ENCODE measurements at places on chromosomes 4 and X.

GRCh38 chr4:53571936-53572599, 19.2 kb downstream of the LNX1 start:
- DNase-seq, result no peak

DNA sequence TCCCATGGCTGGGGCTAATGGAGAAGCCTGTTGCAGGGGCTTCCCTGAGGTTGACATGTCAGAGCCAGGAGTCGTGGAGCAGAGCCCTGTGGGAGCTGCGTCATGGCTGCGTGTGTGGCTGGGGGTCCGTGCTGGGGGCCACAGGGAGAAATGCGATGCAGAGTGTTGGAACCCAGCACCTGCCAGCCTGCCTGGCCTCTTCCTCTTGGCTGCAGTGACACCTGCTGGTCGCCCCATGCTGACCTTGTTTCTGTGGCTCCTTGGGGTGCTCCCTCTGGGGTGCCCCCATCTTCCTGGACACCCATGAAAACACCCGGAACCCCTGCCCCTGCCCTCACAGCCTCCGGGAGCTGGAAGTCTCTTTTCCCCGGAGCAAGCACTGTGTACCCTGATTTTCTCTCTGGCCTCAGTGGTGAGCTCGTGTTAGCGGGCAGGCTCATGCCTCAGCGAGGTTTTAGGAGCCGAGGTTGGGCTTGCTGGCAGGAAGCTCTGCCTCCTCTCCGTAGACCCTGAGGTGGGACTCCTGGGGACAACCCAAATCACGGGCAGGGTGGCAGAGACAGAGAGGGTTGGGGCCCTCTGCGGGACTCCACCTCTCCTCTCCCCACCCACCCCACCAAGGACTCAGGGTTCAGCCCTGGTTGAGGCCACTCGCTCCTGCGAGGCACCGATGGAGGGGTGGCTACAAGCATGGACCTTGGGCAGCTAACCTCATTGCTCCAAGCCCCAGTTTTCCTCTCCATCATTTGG, 103.7 kb downstream of the SORCS2 start:
- peak; percentile 1 for DNase-seq

DNA sequence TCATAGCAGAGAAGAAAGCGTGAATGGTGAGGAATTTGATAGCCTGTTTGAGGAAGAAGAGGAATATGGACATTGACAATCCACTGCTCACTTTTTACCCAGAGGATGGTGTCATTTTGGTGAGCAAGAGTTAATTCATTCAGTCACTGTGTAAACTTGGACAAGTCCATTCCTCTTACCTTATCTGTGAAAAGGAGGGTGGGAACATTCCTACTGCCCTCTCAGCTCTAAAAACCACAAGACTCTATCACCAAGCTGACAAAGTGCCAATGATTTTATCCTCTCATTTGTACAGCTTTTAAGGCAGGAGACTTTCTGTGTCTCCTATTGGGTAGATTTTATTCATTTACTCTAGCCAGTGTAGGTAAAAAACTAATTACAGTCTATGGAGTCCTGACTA, 103.8 kb downstream of the LUZP4 start:
- DNase-seq, result no peak

GRCh38 chr4:3313139-3313538, 20.3 kb downstream of the RGS12 start:
- no peak for DNase-seq

DNA sequence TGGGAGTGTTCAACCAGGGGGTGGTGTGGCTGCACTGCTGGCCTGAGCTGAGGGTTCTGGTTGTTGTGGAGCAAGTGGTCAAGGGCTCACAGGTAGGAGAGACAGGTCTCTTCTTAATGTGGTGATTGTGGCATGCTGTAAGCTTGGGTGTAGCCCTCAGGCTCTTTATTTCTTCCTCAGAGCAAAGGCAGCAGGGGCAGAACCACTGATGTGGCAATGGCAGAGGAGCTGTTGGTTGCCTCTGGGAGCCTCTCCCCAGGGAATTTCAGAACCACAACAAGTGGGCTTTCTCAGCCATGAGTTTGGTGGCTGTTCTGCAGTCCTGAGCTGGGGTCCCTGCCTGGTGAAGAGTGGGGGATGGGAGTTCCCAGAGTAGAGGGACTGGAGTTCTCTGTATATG, 1017.2 kb downstream of the SH3BGRL start:
- DNase-seq, result no peak

- no peak for DNase-seq
Observed at GRCh38 chr4:83370640-83370906, 35.9 kb upstream of the HPSE start.

GRCh38 chrX:153321381-153322124, at the start of gene PNMA6F:
Gene PNMA6F (minus strand): TSS chrX:153321767. CDS start chrX:153320674, 1,093 bp downstream.
- no peak for DNase-seq

DNA sequence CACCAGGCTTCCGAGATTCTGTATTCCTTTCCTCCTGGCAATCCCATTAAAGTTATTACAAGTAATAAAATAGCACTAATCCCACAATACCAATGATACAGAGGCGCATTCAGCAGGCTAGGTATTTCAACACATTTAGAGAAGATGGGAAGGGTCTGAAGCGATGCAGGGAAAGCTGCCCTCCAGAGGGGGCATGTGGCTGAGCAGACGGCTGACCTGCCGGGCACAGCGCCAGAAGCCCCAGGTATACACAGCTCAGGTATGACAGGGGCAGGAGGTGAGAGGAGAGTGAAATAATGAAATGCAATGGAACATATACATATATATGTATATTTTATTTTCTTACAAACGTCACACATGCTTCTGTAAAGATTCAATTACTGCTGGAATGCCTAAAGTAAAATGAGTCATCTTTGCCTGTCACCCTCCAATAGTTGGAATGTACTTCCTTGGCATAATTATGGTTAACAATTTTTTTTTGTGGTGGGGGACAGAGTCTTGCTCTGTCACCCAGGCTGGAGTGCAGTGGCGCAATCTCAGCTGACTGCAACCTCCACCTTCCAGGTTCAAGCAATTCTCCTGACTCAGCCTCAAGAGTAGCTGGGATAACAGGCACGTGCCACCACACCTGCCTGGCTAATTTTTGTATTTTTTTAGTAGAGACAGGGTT, 21.3 kb upstream of the CDKN2AIP start:
- DNase-seq, result no peak
